ENCODE measurements at places on chromosomes 11 and 22. TPM values are rescaled to one million over a fixed set of nuclear protein-coding genes. Genes with fewer than 3 reads are reported as not detected.

Gene FGF19
- total RNA-seq, result not detected

DNA sequence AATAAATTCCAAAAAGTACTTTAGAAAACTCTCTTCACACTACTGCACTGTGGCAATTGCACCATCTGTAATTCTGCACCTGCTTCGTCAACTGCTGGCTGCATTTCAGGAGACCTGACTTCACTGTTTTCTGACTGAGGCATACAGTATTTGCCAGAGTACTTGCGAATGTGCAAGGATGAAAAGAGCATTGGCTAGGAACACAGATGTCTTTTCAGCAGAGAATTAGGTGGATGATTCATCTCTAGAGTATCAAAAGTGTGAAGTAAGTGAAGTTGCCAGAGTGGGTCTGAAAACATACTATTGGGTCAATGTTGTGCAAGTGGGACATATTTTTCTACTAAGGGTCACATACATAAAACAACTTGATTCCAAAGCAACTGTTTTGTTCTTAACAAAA, 427.5 kb upstream of the CCDC90B start:
- no peak overlapping the region for H3K27ac ChIP-seq
- H3K4me1 ChIP-seq, result peaks cover 14% of the 10 kb centered on the region
- H3K27me3 ChIP-seq, result no peaks in the 10 kb centered on the region
- no peak for DNase-seq
- H3K4me3 ChIP-seq, result no peak overlapping the region
- H3K36me3 ChIP-seq, result no peaks in the 10 kb centered on the region

DNA sequence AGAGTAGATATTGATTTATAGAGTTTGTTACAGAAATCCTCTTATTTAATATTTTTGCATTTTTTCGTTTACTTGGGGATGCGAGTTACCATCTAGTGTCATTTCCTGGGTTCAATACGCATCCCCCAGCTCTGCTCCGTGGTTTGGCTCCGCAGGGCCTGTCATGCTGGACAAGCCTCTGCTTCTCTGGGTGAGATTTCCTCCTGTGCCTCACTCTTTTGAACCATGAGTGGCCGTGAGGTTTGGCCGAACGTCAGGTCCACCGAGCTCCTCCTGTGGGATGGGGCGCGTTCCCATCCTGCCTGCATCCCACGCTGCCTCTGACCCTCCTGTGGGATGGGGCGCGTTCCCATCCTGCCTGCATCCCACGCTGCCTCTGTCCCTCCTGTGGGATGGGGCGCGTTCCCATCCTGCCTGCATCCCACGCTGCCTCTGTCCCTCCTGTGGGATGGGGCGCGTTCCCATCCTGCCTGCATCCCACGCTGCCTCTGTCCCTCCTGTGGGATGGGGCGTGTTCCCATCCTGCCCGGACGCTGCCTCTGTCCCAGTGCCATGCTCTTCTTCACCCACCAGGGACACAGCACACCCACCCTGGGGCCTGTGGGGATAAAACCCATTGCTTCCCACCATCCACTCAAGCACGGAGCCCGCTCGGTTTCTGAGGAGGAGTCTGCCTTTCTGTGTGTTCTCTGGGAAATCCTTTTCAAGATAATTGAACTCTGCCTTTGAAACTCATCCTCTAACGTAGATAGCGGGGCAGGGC, 506.8 kb downstream of the BRD1 start:
- peaks cover 42% of the 10 kb centered on the region for H3K27me3 ChIP-seq
- no peak overlapping the region for H3K27ac ChIP-seq
- H3K4me3 ChIP-seq, result no peak overlapping the region
- H3K4me1 ChIP-seq, result no peaks in the 10 kb centered on the region

Gene C22orf31
- not detected for total RNA-seq

DNA sequence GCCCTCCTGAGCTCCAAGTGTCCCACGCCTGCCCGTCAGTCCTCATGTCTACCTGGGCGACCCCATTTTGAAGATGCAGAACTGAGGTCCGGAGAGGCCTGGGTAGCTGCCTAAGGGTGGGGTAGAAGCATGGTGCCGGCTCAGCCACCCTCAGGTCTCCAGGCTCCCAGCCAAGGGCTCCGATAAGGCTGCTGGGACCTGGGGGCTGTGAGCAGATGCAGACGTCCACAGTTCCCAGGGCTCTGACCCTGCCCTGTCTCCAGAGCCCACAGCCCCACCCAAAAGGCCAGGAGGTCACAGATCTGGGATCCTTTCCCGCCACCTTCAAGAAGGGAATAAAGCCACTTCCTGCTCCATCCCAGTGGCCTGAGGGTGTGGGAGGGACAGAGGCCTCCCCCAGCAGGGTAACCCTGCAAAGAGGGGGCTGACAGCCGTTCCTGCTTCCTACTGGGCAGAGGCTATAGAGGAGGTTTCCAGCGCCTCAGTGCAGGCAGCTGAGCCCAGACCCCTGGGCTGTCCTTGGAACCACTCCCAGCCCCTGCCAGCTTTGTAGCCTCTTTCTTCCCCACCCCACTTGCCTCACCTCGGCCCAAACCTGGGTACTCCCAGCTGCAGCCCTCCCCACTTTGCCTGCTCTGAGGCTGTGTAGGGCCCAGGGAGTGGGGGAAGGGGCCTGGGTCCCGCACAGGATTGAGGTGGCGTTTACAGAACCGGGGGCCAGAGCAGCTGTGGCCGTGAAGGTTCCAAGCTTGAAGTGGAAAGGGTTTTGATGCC, 85.5 kb downstream of the CDKN1C start:
- DNase-seq, result peak; percentile 8
- no peak overlapping the region for H3K4me3 ChIP-seq
- no peaks in the 10 kb centered on the region for H3K4me1 ChIP-seq
- H3K27me3 ChIP-seq, result peaks cover 29% of the 10 kb centered on the region
- peaks cover 3% of the 10 kb centered on the region for H3K36me3 ChIP-seq
- H3K27ac ChIP-seq, result no peak overlapping the region

- H3K36me3 ChIP-seq, result no peaks in the 10 kb centered on the region
- DNase-seq, result peak; percentile 59
- H3K4me3 ChIP-seq, result peak overlapping the region; percentile 84
- peak overlapping the region; percentile 99 for H3K27ac ChIP-seq
- H3K27me3 ChIP-seq, result peaks cover 2% of the 10 kb centered on the region
Measured at GRCh38 chr22:41382098-41382578, 396 bp downstream of the TEF start.

Gene PTPRJ
- total RNA-seq, result 19.1 TPM

Data from progenitor cell of endocrine pancreas (in vitro differentiated cells).